ENCODE measurements at places on chromosomes 13 and 19.

DNA sequence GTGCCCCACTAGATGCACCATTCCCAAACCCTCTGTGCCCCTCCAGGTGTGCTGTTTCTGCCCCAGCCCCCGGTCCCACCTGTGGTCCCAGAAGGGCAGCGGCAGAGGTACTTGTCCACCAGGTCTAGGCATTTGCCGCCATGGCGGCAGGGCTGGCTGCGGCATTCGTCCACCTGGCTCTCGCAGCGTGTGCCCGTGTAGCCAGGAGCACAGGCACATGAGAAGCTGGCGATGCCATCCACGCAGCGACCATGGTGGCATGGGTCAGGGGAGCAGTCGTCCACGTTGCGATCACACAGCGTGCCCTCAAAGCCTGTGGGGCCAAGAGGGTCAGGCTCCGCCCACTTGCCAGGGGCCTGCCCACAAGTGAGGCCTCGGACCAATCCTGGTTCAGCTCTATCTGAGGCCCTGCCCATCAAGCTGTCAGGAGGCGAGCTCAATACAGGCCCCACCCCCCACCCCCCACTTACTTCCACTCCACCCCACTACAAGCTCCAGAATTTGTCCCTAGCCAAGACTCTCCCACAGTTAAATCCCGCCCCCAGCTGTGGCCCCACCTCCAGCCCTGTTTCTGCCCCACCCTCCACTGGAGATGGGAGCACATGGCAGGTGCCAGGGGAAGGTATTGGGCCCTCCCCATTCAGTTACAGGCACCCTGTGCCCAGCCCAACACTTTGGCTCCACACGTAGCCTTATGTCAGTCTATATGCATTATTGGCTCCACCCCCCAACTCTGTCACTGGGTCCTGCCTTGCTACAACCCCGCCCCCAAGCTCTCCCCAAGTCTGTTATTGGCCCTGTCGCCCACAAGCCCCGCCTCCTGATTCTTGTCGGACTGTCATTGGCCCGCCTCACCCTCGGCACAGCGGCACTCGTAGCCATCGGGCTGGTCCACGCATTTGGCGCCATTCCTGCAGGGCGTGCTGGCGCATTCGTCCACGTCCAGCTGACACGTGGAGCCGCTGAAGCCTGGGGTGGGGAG lies 13.5 kb downstream of the NOTCH3 start:
- DNase-seq, result peak; percentile 63

DNA sequence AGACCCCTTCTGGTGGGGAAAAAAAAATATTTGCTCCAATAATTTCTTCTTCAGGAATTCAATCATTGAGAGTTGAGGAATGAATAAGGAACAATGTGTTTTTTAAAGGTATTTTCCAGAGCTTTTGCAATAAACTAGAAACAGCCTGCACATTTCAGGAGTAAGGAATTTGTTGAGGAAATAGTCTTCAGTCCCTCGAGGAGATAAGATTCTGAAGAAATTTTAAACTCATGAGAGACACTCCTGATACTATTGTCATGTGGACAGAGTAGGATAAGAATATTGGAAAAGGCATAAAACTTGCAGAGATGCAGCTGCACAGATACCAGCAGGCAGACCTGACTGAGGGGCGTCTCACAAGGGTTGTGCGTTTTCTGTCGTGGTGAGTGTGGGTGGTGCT lies 36.6 kb downstream of the COMP start:
- no peak for DNase-seq

DNA sequence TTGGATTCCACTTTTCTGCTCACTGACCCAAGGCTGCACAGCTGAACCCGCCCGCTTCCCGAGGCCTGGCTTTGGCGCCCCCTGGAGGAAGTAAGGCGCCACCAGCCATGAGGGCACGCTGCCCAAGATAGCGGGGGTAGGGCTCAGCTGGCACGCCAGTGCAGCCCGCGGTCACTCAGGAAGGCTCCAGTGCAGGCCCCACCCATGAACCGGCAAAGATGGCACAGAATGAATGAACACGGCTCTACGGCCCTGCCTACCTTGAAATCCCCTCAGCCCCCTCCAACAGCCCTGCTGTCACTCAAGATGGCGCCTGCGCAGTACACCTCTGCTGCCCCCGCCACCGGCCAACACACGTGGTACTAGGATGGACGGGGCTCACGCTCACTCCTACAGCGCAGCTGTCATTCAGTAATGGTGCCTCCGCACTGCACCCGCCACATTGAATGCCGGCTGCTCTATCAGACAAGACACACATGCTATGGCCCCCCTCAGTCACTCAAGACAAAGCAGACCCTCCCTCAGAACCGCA lies 3.0 kb downstream of the PEG3 start:
- DNase-seq, result peak; percentile 52

DNA sequence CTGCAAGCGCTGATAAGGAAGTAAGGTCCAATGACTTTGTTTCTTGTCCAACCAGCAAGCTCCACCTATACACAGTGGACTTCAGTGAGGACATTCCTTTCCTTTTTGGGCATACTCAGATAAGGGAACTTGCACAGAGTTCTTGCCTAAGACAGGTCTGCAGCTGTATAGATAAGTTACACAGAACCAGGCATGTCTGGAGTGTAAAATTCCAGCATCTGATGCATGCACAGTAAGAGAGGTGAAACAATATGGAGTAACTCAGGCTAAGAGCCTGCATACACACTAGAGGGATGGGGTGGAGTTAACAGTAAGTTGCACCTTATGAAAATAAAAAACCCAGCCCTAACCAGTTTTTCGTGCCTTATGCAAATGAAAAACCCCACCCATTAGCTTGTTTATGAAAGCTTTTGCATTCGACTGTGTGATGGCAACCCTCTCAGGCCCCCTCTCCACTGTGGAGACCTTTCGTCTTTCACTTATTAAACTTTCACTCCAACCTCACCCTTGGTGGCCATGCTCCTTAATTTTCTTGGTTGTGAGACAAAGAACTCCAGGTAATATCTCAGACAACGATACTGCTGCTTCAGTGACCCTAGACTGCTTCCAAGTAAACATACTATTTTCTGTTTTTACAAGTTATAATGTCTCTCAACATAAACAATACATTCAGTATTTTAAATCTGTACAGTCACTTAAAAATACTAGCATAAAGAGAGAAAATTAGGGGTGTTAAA lies 2859.0 kb upstream of the PCDH20 start:
- DNase-seq, result no peak

DNA sequence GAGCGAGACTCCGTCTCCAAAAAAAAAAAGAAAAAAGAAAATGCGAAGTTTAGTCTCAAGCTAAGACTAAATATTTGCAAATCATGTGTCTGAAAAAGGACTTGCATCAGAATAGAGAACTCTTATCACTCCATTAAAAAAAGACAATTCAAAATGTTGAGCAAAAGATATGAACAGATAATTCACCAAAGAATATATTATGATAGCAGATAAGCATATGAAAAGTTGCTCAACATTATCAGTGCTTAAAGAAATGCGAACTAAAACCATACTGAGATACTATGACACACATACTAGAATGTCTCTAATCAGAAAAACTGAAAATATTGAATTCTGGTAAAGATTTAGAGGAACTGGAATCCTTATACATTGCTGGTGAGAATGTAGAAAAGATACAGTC lies 38.7 kb upstream of the SACS start:
- DNase-seq, result peak; percentile 48

DNA sequence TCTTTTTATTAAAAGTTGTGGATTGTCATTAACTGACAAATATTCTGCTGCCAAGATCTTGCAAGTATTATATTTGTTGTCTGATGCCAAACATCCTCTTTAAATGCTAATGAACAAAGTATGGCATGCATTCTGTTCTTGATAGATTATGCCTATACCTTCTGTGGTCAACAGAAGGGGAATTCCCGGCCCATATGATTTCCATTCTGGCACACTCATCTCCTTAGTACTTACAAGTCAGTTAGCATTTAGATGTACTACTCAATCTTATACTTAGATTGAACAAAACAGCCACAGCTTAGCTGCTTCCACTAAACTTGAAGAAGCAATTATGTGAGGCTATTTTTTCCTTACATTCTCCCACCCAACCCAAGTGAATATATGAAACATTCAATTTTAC lies 246.1 kb upstream of the DACH1 start:
- no peak for DNase-seq

DNA sequence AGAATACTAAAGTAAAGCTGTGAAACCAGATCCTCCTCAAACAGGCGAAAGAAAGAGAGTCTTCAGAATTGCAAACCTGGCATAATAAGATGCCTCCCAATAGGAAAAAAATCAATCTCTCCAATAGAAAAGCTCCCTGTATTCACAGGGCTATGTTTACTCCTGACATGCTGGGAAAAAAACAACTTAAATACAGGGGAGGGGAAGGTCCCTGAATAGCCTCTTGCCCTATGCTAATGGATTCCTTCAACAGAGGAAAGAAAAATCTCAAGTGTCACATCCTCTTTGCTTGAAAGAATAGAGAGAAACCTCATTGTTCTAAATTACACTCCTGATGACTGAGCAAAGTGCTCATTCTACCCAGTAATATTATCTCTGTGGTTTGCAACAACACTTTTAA lies 1271.1 kb upstream of the PRR20A start:
- DNase-seq, result no peak
